CD14-positive monocyte (primary cell): ENCODE measurements at places on chromosomes 13 and 19. TPM values are rescaled to one million over a fixed set of nuclear protein-coding genes. Genes with fewer than 3 reads are reported as not detected.

- H3K4me3 ChIP-seq, result no peak overlapping the region
- peaks cover 16% of the 10 kb centered on the region for H3K4me1 ChIP-seq
- no peak for DNase-seq
- no peak overlapping the region for H3K27ac ChIP-seq
These were observed 95.5 kb upstream of the SERP2 start for GRCh38 chr13:44278166-44278565.

GRCh38 chr19:8575467-8575997, 1.7 kb downstream of the MYO1F start:
- peaks cover 4% of the 10 kb centered on the region for H3K36me3 ChIP-seq
- no peaks in the 10 kb centered on the region for H3K27me3 ChIP-seq
- peak overlapping the region; percentile 85 for H3K4me3 ChIP-seq
- H3K27ac ChIP-seq, result peak overlapping the region; percentile 92
- DNase-seq, result no peak
- peaks cover 78% of the 10 kb centered on the region for H3K4me1 ChIP-seq

MBD3L3 gene
- polyA plus RNA-seq, result not detected in 2 replicates

DNA sequence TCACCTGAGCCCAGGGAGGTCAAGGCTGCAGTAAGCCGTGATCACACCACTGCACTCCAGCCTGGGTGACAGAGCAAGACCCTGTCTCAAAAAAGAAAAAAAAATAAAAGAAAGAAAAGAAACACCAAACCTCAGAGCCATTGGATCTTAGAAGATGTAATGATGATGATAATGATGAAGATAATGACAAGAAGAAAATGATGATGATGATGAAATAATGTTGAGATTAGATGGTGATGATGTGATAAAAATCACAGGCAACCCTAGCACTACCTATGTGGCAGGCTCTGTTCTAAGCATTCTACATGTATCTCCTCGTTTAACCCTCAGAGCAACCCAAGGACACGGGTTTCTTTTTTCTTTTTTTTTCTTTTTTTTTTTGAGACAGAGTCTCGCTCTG, 20.1 kb upstream of the HNRNPUL1 start:
- no peaks in the 10 kb centered on the region for H3K27me3 ChIP-seq
- no peak overlapping the region for H3K27ac ChIP-seq
- H3K4me3 ChIP-seq, result no peak overlapping the region
- no peaks in the 10 kb centered on the region for H3K36me3 ChIP-seq

ACP7 gene
- not detected for polyA plus RNA-seq

DNA sequence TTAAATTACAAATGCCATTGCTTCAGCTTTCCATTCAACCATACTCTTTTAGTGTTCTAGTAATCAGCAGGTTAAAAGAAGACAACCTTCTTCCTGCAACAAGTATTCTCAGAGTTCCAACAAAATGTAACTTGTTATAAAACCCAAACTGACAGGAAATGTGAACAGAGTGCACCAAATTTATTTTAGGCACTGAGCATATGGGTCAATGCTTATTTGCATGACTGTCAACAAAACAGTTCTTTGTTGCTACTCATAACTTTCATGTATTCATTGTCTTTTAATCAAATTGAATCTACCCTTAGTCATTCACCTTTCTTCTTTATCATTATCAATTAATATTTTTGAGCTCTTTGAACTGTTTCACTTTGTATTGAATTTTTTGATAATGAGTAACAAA, 554.1 kb downstream of the DACH1 start:
- H3K4me3 ChIP-seq, result no peak overlapping the region
- H3K36me3 ChIP-seq, result no peaks in the 10 kb centered on the region
- no peaks in the 10 kb centered on the region for H3K4me1 ChIP-seq
- H3K27me3 ChIP-seq, result no peaks in the 10 kb centered on the region

DNA sequence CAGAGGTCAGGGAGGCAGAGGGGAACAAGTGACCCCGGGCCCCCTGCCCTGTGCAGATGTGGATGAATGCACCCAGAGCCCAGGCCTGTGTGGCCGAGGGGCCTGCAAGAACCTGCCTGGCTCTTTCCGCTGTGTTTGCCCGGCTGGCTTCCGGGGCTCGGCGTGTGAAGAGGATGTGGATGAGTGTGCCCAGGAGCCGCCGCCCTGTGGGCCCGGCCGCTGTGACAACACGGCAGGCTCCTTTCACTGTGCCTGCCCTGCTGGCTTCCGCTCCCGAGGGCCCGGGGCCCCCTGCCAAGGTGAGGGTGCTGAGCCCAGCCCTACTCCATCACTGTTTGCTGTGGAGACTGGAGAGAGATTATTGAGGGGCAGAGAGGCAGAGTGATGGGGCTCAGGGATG, 9.9 kb downstream of the LTBP4 start:
- H3K4me3 ChIP-seq, result no peak overlapping the region
- peaks cover 44% of the 10 kb centered on the region for H3K4me1 ChIP-seq
- DNase-seq, result no peak
- H3K36me3 ChIP-seq, result no peaks in the 10 kb centered on the region
- H3K27ac ChIP-seq, result no peak overlapping the region

DNA sequence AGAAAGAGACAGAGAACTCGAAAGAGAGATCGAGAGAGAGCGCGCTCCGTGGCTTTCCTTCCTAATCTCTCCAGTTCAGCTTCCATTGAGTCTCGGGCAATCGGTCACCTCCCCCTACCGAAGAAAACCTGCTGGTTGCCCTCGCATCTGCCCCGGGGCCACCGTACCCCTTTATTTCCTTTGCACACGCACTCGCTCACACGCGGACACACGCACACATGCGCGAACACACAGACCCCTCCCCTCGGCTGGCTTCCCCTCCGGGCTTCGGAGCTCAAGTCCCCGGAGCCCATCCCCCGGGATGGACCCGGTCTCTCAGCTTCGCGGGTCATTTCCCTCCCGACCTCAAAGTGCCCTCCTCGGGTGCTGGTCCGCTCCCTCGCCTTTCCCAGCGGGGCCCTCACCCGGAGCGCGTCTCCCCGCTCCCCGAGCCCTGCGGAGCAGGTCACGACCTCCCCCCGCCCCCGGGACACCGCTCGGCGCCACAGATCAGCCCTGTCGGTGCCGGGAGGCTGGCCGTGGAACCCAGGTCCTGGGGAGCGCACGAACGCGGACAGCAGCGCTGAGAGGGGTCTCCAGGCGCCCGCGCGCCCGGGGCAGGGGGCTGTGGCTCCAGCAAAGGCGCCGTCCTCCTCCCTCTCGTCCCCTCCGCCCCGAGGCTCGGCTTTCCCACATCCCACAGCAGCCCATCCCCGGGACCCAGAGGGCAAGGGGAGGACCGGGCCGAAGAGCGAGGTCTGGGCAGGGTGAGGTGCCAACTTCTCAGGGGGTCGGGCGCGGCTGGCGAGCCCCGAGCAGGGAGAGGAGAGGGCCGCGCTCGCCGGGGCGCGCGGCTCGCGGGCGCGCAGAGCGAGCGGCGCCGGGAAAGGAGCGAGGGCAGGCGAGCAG, 1.8 kb downstream of the DACH1 start:
- H3K27ac ChIP-seq, result peak overlapping the region; percentile 18
- peak overlapping the region; percentile 96 for H3K4me3 ChIP-seq
- no peaks in the 10 kb centered on the region for H3K36me3 ChIP-seq
- peaks cover 27% of the 10 kb centered on the region for H3K4me1 ChIP-seq
- peak; percentile 15 for DNase-seq

- H3K4me3 ChIP-seq, result no peak overlapping the region
- no peaks in the 10 kb centered on the region for H3K4me1 ChIP-seq
- DNase-seq, result no peak
- H3K27ac ChIP-seq, result no peak overlapping the region
These were observed 89.7 kb upstream of the MCF2L start for GRCh38 chr13:112879283-112879833.

- no peaks in the 10 kb centered on the region for H3K27me3 ChIP-seq
- no peak overlapping the region for H3K27ac ChIP-seq
- H3K4me3 ChIP-seq, result peak overlapping the region; percentile 16
- no peaks in the 10 kb centered on the region for H3K36me3 ChIP-seq
- H3K4me1 ChIP-seq, result peaks cover 85% of the 10 kb centered on the region
These were observed 3.6 kb upstream of the BCL3 start for GRCh38 chr19:44744871-44745332.

C2CD4C gene
- polyA plus RNA-seq, result not detected

DNA sequence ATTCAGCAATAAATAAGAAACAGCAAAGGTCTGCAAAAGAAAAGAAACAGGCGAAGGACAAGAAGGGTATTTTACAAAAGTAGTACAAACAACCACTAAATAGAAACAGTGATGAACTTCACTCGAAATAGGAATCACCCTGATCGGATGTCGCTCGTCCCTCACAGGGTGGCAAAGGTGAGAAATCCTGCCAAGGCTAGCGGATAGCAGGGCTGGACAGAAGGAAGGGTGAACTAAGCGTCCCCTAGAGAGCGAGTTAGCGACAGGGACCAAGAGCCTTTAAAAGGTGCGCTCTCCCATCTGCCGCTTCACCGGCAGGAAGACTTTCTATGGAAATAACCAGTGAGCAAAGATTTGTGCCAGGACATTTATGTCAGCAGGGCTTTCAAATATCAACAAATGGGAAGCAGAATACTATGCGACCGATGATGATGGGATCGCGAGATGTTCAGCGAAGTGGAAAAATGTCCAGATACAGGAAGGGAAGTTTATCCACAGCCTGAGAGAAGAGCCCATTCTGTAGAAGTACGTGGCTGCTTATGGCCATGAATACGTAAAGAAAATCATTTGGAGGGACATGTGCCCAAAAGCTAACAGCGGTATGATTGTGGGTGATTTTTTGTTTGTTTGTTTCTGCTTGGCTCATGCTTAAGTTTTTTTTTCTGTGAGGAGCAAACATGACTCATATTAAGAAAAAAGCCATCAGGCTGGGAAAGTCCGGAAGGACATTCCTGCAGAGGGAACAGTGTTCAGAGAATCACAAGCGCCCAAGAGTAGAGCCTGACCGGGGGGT, 18.9 kb downstream of the ELAVL1 start:
- no peak for DNase-seq
- H3K27me3 ChIP-seq, result no peaks in the 10 kb centered on the region
- no peaks in the 10 kb centered on the region for H3K4me1 ChIP-seq
- H3K36me3 ChIP-seq, result peaks cover 73% of the 10 kb centered on the region
- no peak overlapping the region for H3K27ac ChIP-seq

DNA sequence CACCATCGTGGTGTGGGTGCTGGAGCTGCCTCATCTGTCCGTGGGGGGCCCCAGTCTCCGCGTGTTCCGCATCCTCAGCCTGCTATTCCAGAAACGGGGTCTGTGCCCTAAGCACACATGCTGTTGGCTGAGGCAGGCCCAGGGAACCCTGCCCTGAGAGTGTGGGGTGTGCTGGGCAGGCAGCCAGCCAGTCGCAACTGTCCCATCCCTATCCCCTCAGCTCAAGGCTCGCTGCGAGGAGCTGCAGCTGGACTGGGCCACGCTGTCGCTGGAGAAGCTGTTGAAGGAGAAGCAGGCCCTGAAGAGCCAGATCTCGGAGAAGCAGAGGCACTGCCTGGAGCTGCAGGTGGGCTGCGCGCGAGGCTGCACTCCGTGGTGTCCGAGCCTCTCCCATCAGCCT, 21.9 kb downstream of the PLEKHJ1 start:
- no peaks in the 10 kb centered on the region for H3K4me1 ChIP-seq
- H3K36me3 ChIP-seq, result peaks cover 100% of the 10 kb centered on the region
- no peak overlapping the region for H3K4me3 ChIP-seq
- H3K27me3 ChIP-seq, result no peaks in the 10 kb centered on the region
- no peak overlapping the region for H3K27ac ChIP-seq

FPR2 gene
- 70.3 TPM for polyA plus RNA-seq

ZNF486 gene
- 0.44 TPM for polyA plus RNA-seq

DNA sequence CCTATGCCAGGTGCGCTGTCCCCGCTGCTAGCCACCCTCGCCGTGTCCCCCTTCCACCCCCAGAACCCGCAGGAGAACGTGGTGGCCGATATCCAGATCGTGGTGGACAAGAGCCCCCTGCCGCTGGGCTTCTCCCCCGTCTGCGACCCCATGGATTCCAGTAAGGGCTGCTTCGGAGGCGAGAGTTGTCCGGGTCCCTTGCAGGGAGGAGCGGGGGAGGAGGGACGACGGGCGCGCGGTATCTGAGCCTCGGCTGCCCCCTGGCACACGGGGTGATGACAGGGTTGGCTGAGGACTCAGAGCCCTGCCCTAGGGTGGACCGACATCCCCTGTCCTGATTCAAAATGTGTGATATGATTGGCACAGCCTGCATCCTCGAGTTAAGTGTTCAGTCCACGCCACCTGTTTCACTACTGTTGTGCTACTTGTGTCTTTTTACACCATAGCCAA, 653 bp downstream of the MVB12A start:
- peak overlapping the region; percentile 83 for H3K4me3 ChIP-seq
- peaks cover 28% of the 10 kb centered on the region for H3K36me3 ChIP-seq
- no peak overlapping the region for H3K27ac ChIP-seq
- peaks cover 15% of the 10 kb centered on the region for H3K4me1 ChIP-seq
- peak; percentile 31 for DNase-seq
- no peaks in the 10 kb centered on the region for H3K27me3 ChIP-seq

KCNRG gene
- 0.06 and 0.29 TPM in 2 replicates for polyA plus RNA-seq

DNA sequence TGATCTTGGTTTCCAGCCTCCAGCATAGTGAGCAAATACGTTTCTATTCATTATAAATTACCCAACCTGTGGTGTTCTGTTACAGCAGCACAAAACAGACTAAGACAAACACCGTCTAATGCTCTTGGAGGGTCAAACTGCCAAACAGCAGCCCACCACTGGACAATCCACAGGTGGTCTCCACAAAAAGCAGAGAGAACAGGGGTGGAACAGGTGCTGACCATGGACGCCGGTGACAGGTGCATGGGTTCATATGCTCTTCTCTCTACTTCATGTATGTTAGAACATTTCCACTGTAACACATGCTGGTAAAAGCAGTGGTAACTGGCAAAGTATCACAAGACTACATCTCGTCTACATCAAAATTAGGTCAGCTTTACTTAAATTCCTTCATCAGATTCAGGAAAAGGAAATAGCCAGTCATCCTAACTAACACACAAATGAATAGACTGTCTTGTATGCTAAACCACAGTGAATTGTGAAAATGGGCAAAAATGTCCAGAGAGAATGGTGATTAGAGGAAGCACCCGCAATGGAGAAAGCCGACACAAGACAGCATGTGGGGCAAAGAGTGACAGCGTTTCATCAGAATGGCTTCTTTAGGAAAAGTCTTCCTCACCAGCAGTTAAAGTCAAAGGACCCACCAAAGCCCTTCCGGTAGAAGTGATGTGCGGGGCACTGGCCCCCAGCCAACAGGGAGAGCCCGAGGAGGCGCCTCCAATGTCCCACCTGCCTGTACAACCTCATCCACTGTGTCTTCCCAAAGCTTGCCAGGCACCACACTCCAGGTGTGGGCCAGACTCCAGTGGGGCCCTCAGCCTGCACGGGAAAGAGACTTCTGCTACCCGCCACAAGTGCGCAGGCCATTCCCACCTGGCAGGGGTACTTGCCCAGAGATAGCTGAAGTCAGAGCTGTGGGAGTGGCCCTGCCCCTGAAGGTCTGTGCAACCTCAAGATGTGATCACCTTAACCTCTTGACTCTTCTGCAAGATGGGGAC, 6.5 kb downstream of the CARS2 start:
- no peaks in the 10 kb centered on the region for H3K27me3 ChIP-seq
- H3K4me3 ChIP-seq, result no peak overlapping the region
- peaks cover 30% of the 10 kb centered on the region for H3K36me3 ChIP-seq
- H3K4me1 ChIP-seq, result peaks cover 68% of the 10 kb centered on the region

DNA sequence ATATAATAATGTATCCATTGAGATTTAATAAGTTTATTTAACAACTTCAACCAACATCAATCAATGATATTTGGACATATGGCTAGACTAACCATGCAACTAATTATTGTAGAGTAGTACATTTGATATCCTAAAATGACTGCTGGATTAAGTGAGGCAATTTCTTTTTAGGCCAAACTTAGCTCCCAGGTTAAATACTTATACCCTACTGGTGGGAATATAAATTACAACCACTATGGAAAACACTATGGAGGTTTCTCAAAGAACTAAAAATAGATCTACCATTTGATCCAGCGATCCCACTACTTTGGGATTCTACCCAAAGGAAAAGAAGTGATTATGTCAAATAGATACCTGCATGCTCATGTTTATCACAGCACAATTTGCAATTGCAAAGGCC, 345.8 kb downstream of the RBM26 start:
- no peaks in the 10 kb centered on the region for H3K27me3 ChIP-seq
- no peak overlapping the region for H3K27ac ChIP-seq
- no peak overlapping the region for H3K4me3 ChIP-seq

FUT1 gene
- not detected for polyA plus RNA-seq
